Glomerular endothelial cell (primary cell): ENCODE measurements at places on chromosomes 4 and X. TPM values are rescaled to one million over a fixed set of nuclear protein-coding genes. Genes with fewer than 3 reads are reported as not detected.

DNA sequence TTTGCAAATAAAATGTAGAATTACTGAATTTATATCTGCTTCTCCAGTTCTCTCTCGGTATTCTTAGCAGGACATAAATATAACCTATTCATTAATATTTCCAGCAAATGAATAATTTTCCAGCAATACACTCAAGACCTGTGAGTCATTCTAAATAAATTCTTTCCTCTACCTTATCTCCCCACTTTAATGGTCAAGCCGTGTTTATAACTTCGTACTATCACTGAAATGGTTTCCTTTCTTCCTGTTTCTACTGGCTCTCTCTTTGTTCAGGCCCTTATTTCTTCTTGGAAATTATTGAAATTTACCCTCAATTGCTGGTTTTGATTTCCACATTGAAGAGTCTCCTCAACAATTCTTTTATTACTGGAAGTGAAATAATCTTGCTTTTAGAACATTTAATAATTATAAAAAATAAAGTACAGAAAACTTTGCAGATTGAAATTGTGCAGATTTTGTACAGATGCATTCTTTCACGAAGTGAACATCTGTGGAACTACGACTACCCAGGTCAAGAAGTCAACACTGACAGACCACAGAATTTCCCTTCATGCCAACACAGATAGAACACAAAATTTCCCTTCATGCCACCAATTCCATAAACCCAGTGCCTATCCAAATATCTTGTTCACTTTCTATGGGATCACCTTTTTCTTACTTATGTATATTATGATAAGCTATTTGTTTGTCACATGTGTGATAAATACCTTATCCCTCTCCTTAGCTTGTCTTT is 205.7 kb downstream of the FAT4 start:
- peak; percentile 57 for DNase-seq

DNA sequence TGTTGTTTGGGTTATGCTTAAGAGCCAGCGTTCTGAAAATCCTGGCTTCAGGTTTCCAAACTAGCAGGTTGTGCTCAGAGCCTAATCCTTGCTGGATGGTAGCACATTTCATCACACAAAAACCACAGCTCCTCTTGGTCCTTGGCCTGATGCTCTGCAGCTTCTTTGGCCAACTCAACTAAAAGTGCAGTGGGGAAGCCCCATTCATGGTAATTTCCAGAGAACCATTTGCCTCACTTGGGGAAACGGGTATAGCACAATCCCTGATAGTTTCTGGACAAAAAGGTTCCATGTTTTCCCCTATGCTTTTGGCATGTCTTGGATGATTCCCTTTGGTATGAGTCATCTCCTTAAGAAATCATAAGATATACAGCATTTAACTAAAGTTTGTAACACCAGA is 78.7 kb downstream of the SYNPO2 start:
- no peak for DNase-seq

DNA sequence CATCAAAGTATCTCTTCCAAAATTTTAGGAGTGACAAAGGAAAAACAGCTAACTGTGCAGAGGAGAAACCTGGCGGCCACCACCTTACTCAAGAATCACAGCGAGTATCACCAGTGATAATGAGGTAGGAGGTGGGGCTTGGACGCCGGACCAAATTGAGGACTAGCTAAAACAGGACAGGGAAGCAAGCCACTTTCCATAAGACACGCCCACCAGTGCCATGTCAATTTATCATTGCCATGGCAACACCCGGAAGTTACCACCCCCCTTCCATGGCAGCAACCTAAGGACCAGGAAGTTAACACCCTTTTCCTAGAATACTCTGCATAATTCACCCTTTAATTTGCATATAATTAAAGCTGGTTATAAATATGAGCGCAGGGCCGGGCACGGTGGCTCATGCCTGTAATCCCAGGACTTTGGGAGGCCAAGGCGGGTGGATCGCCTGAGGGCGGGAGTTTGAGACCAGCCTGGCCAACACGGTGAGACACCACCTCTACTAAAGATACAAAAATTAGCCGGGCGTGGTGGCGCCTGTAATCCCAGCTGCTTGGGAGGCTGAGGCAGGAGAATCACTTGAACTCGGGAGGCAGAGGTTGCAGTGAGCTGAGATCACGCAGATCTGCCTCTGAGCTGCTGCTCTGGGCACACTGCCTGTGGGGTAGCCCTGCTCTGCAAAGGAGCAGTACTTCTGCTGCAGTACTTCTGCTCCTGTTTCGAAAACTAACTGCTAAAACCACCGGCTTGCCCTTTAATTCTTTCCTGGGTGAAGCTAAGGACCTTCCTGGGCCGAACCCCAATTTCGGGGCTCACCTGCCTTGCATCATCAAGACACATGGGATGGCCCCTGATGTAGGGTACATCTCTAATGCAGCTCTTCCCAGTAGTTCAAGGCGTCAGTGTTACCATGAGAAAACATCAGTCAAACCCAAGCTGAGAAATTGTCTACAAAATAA is 116.7 kb downstream of the HMX1 start:
- no peak for DNase-seq

The SFRP2 gene
- not detected in 2 replicates for total RNA-seq

- DNase-seq = no peak
These were observed 38.2 kb upstream of the OCIAD2 start for GRCh38 chr4:48944756-48945241.

The MBTPS2 gene
- 11.2 and 11.9 TPM in 2 replicates for total RNA-seq

The XAGE2 gene
- not detected in 2 replicates for total RNA-seq

The SPACA5B gene
- total RNA-seq = not detected in 2 replicates

The SNCA gene
- 52.2 and 79.8 TPM in 2 replicates for total RNA-seq

DNA sequence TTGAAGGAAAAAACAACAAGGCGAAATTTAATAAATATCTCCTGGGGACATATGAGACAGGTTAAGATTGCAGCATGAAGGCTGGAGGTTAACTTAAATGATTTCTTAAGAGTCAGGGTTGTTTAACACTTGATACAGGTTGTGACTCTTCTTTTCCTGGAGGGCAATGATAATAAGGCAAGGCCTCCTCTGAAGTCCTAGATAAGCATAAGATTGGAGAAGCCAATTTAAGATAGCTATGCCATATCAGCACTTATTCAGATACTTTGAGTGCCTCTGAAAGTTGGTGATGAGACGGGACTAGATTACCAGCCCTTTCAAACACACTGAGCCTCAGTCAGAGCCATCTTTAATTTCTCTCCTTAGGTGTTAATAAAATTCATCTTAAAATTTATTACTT is 350.8 kb downstream of the FBXO8 start:
- no peak for DNase-seq

The GPAT3 gene
- total RNA-seq = 1.4 and 4.0 TPM in 2 replicates

The POLN gene
- 1.6 and 2.1 TPM in 2 replicates for total RNA-seq
